Neural crest cell (in vitro differentiated cells): ENCODE measurements at places on chromosomes 1 and 21.

DNA sequence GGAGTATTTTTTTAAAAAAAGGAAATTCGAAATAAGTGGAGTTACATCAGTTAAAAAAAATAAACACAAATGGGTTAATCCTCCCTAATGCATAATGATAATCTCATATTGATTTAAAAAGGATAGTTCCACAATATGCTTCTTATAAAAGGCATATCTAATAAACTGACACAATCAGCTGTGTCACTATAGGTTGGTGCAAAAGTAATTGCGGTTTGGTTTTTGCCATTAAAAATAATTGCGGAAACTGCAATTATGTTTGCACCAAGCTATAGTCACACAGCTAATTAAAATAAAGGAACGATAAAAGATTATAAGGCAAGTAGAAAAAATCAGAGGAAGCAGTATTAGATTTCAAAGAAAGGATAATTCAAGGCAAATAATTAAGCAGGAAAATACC lies 21.0 kb upstream of the IFI44L start:
- DNase-seq = no peak

GRCh38 chr1:118960026-118960561 lies 28.0 kb downstream of the TBX15 start:
- no peak for DNase-seq

- DNase-seq = no peak
Observed at GRCh38 chr1:1777583-1777899, 729 bp downstream of the NADK start.

GRCh38 chr1:236066828-236067386 lies 2.0 kb upstream of the NID1 start:
- no peak for DNase-seq

- DNase-seq = no peak
Observed at GRCh38 chr1:60920561-60920960, 161.8 kb upstream of the NFIA start.

DNA sequence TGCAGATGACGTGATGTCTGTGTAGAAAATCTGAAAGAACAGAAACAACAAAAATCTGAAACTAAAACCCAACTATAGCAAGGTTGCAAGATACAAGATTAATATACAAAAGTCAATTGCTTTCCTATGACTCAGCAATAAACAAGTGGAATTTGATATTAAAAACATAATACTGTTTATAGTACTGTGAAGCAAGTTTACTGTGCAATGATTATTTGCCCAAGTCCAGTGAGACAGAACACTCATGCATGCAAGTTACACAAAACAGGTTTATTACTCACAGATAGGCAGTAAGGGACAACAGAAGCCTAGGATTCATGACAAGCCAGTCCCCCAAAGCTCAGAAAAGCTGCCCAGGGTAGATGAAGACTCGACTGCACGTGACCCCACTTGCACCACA lies 62.4 kb upstream of the RAB4A start:
- DNase-seq = no peak

DNA sequence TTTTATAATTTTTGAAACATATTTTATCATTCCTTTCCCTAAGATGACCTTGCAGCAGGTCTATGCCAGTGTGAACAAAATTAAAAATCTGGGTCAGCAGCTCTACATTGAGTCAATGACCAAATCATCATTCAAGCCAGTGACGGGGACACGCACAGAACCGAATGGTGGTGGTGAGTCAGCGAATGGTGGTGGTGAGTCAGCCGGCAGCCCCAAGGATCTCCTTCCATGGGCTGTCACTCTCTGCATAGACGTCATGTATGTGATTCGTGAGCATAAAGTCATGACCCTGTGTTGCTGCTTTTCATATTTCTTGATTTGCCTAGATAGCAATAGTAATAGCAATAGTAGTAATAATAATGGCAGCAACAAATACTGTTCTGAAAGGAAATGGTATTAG lies 26.3 kb downstream of the PER3 start:
- DNase-seq = no peak

- DNase-seq = peak; percentile 80
Observed at GRCh38 chr1:145960468-145961108, 2.8 kb upstream of the LIX1L start.

- DNase-seq = no peak
Observed at GRCh38 chr1:118487091-118487490, 302.1 kb upstream of the SPAG17 start.

DNA sequence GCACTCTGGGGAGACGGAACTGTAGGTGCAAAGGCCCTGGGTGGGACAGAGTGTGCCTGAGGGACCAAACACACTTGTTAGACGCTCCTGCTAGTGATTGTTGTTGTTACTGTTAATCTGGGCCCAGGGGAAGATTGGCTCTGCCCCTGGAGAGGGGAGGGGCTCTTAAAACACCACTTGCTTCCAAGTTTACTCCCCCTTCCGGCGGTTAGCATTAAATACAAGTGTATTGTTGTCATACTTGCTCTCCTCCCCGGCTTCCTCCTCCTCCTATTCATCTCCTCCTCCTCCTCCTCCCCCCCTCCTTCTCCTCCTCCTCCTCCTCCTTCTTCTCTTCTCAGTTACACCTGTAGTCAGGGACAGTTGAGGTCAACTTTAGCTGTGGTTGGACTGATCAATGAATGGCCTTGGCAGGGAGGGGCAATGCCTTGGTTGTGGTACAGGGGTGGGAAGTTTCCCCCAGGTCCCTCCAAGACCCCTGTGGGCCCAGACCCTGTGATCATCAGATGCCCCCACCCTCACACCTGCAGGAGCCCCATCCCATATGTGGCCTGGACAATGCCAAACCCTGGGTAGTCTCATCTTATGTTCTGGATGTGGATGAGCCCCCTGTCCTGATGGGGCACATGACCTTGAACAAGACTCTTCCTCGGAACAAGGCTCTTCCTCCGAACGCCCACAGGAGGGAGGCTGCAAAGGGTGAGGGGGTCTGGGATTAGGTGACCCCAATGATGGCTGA lies 217.3 kb downstream of the PTPRU start:
- DNase-seq = peak; percentile 14

- no peak for DNase-seq
Observed at GRCh38 chr1:1477206-1477605, 5.6 kb downstream of the ATAD3B start.

DNA sequence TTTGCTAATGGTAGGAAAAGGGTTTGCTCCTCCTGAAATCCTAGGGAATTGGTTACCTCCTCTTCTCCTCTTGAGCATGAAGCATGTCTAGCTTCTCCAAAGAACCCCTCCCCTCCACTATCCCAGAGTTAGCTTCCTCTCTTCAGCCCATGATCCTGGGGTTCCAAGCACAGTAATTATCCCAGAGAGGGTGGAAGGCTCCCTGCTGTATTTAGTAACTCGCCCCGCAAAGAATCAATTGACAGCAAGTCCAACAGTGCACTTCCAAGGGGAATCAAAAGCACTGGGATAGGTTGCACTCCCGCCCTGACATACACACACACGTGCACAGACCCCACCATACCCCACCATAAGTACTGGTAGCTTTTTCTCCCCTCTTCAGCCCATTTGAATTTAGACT lies 3.1 kb downstream of the S100A8 start:
- no peak for DNase-seq

- no peak for DNase-seq
Observed at GRCh38 chr1:29581256-29581655, 344.9 kb downstream of the PTPRU start.

DNA sequence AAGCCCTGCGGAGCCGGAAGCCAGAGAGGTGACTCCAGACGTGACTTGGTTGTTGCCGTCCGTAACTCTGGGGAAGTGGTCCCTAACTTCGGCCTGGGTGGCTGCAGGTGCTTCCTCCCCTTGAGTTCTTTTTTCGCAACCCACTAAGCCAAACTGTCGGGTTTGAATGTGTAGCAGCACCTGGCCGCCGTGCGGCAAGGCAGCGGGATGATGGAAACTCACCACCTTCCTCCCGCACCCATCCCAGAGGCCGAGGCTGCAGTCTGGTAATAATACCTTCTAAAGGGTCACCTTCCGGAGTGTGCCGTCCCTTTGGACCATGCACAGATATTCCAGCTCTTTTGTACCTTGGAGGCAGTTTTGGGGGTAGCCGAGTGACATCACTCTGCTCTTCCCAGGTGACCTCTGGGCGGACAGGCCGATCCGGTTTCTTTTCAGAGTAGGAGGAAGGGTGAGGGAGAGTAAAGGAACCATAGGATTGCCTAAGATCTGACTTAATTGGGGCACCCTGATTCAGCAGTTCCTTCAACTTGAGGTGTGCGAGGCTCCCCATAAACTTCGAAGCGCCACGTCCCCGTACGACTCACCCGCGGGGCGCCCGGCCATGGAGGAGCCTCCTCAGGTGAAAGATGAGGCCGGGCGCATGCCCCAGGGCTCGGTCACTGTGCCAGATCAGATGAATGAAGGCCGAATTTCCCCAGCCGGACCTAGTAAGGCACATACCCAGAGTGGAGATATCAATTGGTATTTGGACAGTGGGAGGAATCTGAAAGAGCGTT lies 1.0 kb downstream of the KCNK1 start:
- no peak for DNase-seq

- DNase-seq = no peak
Observed at GRCh38 chr1:7473223-7474142, 297.6 kb upstream of the VAMP3 start.

- no peak for DNase-seq
Observed at GRCh38 chr21:33047231-33047630, 21.5 kb downstream of the OLIG2 start.

GRCh38 chr1:32761253-32761877 lies 55.8 kb downstream of the YARS1 start:
- no peak for DNase-seq

- no peak for DNase-seq
Observed at GRCh38 chr1:164745736-164746135, 186.8 kb downstream of the PBX1 start.

- no peak for DNase-seq
Observed at GRCh38 chr1:97820470-97821188, 100.2 kb downstream of the DPYD start.

- no peak for DNase-seq
Observed at GRCh38 chr1:167157114-167157513, 63.2 kb downstream of the STYXL2 start.

- no peak for DNase-seq
Observed at GRCh38 chr1:51669816-51670215, 52.9 kb downstream of the OSBPL9 start.

GRCh38 chr21:17738176-17738953 lies 80.8 kb downstream of the C21orf91 start:
- DNase-seq = no peak

DNA sequence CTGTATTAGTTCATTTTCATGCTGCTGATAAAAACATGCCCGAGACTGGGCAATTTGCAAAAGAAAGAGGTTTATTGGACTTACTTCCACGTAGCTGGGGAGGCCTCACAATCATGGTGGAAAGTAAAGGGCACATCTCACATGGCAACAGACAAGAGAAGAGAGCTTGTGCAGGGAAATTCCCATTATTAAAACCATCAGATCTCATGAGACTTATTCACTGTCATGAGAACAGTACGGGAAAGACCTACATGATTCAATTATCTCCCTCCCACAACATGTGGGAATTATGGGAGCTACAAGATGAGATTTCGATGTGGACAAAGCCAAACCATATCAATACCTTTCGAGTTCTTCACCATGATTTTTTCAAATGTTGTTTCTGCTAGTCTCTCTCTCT lies 3.7 kb upstream of the CHRM3 start:
- DNase-seq = no peak

DNA sequence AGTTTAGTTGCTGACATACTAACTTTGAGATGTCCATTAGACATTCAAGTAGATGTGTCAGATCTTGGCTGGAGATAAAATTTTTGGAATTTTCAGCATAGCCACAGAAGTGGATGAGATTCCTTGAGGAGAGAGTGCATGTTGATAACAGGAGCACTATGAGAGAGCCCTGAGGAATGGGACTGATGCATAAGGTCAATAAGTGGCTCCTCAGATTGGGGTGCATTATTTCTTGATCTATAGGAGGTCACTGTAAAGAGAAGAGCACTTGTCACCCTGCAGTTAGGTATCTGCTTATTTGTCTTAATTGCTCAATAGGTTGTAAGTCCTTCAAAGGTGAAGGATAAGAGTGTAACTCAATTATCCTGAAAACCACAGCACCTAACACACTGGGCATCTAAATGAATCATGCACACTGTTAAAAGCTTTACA lies 52.0 kb upstream of the TACSTD2 start:
- no peak for DNase-seq

DNA sequence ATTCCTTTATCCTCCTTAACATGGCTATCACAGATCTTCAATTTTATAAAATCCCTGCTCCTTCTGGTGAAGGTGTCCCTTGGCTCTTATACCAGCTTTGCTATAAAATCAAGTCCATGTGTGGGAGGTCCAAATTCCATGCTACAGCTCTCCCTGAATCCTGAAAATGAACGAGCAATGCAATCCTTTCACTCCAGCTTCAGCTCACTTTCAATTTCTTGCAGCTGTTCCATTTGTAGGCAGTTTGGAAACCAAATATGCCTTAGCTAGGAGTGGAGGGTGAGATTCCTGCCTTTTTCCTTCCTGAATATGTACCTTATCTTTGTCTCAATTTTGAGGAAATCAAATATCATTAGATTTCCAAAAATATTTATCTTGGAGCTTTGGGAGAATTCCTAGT lies 402.6 kb downstream of the TTLL7 start:
- DNase-seq = no peak

GRCh38 chr1:217392441-217392840 lies 238.4 kb downstream of the GPATCH2 start:
- DNase-seq = no peak
